Upper lobe of left lung (tissue), 6 donors: ENCODE measurements at places on chromosomes 1 and 21. TPM values are rescaled to one million over a fixed set of nuclear protein-coding genes. Genes with fewer than 3 reads are reported as not detected.

DNA sequence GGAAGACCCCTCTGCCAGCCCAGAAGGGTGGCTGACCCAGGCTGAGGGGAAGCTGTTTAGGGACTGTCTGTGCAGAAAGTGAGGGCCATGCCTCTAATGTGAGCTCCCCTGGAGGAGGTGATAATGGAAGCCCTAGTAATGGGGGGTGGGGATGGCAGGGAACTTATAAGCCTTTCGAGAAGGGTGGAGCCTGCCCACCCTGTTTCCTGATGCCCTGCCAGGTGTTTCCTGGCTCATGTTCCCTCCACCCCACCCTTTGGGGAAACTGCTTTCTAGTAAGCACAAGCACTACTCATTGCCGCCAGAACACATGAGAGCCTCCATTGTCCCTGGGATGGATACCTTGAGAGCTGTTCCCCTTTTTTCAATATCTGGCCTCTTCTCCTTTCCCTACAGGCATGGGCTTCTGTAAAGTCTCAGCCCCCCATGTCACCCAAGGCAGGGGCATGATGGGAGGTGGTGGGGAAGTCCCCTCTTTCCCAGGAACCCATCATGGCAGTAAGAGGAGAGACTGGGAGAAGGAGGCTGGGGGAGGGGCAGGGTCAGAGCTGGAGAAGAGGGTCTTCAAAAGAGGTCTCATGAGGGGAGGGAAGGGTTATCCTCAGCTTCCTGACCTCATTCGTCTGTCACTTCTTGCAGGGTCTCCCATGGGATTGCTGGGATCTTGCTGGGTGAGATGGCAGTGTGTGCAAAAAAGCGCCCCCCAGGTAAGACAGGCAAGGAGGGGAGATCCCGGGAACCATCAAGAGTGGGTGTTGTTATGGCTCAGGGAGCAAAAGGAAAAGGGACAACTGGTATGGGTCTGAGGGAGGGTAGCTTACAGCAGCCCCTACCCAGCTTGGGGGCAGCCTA is 2.4 kb downstream of the ATP8B2 start:
- no peak for DNase-seq

DNA sequence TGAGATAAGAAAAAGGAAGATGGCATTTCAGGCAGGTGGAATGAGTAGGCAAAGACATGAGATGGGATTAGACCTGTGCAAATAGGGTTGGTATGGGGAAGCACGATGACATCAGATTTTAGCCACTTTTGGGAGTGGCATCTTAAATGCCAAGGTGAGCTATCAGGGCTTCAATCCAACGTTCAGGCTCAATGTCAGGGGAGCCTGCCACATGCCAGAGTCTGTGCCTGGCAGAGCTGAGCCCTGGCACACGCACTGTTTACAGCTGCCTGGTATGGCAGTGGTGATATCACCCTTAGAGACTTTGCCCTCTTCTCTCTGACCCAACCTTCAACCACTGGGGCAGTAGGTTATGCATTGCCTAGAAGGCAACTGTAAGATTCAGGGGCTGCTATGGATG is 1.1 kb upstream of the GUCA2B start:
- no peak for DNase-seq

Gene TMPRSS15
- not detected for total RNA-seq

Gene KCNQ4
- not detected for total RNA-seq

DNA sequence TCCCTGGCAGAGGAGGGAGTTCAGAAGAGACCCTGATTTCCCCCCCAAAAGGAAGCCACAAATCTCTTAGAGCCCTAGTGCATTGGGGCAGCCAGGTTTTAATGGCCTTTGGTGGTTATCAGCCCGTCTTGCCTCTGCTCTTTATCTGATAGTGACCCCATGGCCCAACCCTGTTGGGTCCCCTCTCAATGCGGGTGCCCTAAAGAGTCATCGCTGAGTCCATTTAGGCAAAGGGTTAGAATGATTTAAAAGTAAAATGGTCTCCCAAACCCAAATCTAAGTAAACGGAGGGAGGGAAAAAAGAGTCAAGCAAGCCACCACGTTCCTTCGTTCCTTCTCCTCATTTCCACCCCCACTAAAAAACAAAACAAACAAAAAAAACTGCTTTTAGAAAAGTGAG is 164.0 kb downstream of the RUNX1 start:
- no peak for DNase-seq

DNA sequence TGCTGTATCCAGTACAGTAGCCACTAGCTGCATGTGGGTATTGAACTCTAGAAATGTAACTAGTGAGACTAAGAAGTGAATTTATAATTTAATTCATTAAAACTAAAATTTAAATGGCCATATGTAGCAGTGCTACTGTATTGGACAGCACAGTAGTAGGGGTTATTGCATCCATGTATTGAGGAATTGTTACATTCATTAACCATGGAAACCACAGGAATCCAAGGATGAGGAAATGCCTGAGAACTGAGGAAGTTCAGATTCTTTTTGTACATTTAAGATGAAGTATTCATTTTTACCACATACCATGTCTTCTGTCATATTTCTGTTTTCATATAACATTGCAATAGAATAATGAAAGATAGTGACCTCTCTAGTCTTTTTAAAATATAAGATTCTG is 2.6 kb downstream of the MTF2 start:
- no peak for DNase-seq

DNA sequence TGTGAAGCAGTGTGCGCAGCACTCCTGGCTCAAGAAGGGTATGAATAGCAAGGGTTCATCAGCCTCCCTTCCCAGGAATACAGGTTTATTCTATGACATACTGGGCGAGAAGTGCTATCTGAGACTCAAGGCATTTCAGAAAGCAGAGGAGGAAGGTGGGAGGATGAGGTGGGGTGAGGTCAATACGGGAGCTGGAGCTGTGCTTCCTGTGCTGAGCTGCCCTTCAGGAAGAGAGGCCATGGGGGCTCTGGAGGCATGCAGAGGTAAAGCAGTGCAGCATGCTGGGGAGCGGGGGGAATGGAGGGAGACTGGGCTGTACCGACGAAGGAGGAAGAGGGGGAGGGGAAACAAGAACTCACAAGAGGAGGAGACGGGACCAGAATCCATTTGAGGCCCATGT is 717.6 kb downstream of the PTPRU start:
- DNase-seq: no peak

Gene HTR6
- not detected for total RNA-seq
